ENCODE measurements at places on chromosomes 2 and 18. TPM values are rescaled to one million over a fixed set of nuclear protein-coding genes. Genes with fewer than 3 reads are reported as not detected.
A peak's percentile ranks its signal among the peaks of the same experiment; 100 is the strongest.

DNA sequence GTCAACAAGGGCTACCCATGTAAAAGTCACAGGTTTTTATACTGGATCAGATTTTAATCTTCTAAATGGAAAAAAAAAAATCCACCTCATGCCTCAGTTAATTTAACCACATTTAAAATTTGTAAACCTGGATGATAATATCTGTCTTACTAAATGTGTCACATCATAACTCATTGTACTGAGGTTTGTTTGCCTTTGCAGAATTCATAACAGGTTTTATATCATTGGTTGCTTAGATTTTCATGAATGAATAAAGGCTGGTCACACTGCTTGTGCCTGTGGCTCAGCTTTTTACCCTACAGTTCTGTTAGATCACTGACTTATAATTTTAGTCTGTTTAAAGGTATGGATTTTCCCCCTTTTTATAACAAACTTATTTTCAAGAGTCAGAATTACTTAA is 48.9 kb downstream of the PSMD14 start:
- ATAC-seq, result peak; percentile 47

DNA sequence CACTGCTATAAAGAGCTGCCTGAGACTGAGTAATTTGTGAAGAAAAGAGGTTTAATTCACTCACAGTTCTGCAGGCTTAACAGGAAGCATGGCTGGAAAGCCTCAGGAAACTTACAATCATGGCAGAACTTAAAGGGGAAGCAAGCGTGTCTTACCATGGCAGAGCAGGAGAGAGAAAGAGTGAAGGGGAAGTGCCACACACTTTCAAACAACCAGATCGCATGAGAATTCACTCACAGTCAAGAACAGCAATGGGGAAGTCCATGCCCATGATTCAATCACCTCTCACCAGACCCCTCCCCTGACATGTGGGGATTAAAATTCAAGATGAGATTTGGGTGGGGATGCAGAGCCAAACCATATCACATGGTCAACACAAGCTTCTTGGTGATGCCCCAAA is 34.7 kb upstream of the CDK5R2 start:
- no peak for ATAC-seq

DNA sequence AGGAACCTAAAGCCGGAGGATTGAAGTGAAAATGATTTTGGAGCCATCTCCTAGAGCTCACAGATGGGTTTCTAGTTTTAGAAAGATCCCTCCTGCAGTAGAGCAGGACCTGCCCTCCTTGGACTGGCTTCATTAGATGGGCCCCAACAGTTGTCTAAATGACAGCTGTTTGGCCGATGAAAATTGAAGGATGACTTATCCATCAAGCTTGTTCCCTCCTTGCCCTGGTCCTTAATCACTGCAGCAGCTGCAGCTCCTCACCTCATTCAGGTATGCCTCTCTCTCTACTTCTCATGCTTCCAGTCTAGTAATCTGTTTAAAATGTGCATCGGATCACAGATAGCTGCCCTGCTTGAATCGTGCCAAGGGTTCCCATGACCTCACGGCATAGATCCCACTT is 677.6 kb downstream of the BCL11A start:
- ATAC-seq, result no peak

PSMA8 gene
- 0.58 TPM for total RNA-seq

CTAGE1 gene
- not detected for total RNA-seq

MAP2 gene
- 0.26 TPM for total RNA-seq
